ENCODE measurements at places on chromosomes 1 and 21.

- DNase-seq, result peak; percentile 89
Observed at GRCh38 chr21:14533499-14534428, 12.4 kb downstream of the SAMSN1 start.

GRCh38 chr1:223670458-223671159 is 5.1 kb upstream of the CAPN8 start:
- peak; percentile 14 for DNase-seq

- DNase-seq, result no peak
Observed at GRCh38 chr21:33075596-33076195, 5.8 kb downstream of the OLIG1 start.

GRCh38 chr1:9057851-9058250 is 11.6 kb downstream of the SLC2A5 start:
- DNase-seq, result no peak

DNA sequence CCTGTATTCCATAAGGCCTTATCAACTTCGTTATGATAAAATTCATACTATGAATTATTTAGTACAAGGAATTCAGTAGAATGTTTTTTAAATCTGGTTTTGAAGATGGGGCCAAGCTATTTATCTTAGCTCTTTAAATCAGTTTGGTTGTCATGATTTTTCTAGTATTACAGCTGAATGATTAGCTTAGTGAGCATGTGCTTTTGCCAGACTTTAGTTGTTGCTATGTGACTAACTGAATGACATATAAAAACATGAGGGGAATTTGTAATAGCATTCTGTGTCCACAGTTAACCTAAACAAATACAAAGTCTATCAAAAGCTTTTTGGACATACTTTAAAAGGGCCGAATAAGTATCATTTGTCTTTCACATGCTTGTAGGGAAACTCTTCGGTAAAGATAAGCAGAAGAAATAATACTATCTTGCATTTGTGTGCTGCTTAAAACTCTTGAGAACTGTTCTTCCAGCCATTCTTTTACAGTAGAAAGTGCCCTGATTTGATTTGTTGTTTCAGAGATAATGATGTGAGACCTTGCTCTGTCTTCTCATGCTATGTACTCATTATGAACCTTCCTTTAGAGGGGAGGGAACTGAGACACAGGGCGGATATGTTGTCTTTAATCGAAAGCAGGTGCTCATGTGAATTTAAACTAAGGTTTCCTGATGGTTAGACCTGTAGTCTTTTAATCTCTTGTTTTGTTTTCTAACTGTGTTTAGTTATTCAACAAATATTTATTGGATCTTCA is 18.8 kb downstream of the NEK7 start:
- DNase-seq, result peak; percentile 56

GRCh38 chr1:241229216-241229615 is 127.8 kb downstream of the RGS7 start:
- DNase-seq, result no peak

- DNase-seq, result no peak
Observed at GRCh38 chr1:47847763-47848162, 149.4 kb downstream of the TRABD2B start.

DNA sequence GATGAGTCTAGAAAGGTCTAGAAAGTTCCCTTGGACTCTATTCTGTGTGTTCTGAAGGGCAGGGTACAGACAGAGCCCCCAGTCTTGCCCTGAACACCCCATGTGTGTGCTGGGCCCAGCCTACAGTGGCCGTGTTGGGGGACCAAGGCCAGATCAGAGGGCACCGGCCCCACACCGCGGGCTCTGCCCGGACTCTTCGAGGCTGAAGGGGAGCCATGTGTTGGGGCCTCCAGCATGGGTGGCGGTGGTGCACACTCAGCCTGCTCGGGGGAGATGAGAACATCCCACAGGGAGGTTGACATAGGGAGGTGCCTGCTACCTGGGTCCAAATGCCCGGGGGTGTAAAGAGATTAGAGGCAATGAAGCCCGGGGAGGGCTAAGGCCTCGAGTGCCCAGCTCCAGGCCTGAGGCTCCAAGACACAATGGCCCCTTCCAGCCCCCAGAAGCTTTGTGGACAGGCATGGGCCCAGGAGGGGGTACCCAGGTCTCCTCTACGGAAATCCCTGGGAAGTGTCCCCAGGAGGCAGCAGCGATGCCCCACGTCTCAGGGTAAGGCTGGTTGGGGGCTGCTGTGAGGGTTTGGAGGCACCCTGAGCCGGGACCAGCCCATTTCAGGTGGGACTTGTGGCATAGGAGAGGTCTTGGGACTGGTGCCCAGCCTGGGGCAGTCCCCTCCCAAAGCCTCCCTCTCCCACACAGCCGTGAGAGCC is 12.1 kb downstream of the ARHGEF16 start:
- DNase-seq, result no peak

- DNase-seq, result no peak
Observed at GRCh38 chr1:115830963-115831362, 10.0 kb downstream of the NHLH2 start.

DNA sequence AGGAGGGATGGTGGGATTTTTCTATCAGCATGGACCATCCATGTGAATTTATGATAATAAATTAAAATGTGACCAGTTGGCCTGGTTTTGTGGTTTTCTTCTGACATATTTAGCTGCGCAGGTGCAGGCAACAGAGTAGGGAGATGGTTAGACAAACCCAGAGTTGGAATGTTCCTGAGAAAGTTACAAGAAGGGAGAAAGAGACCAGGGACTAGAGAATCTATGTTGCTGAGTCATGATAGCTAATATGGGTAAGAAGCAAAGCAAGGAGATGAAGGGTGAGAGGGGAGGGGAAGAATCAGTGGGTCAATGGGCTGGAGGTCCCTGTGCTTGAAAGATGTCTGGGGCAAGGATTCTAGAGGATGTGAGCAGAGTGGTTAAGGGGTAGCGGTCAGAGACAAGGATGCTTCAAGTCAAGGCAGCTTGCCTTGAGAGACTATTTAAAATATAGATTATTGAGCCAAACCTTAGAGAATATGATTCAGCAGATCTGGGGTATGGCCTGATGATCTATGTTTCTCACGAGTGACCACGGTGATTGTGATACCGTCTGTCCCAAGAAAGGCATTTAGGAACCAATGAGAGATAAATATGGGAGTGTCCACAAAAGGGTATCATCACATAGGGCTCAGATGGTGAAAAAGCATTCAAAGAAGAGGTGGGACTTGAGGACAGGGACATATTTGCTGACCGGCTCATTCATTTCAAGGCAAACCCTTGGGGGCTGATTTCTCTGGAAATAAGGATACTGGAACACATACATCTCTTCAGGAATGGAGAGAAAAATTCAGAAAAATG is 219.7 kb upstream of the PLD5 start:
- no peak for DNase-seq

DNA sequence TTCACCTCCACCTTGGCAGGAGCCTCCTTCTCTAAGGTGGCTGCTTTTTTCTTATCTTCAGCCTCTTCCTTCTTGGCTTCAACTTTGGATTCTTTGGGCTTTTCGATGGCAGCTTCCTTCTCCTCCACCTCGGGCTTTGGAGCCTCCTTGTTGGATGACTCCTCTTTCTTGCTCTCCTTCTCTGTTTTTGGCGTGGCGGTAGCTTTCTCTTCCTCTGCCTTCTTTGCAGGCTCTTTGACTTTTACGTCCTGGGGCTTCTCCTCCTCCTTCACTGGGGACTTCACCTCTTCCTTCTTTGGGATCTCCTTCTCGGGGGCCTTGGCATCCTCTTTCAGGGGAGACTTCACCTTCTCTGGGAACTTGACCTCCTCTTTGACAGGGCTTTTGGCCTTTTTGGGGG is 13.9 kb upstream of the CD2 start:
- no peak for DNase-seq

DNA sequence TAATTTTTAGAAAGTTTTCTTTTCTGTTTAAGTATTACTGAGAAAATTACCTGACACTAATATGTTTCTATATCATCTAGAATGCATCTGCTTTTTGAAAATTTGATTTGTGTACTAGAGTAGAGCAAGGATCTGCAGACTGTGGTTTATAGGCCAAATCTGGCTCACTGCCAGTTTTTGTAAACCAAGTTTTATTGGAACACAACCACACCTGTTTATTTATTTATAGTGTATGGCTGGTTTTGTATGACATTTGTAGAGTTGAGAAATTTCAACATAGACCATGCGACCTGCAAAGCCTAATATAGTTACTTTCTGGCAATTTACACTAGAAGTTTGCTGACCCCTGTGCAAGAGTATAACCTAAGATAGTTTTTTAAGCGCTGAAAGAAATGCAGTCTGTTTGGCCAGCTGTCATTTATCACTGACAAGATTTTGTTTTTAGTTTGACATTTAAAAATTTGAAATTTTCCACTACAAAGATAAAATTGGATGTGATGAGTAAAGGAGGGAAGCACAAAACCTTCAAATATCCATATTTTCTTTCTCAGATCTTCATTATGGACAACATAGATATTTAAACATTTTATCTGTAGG is 36.1 kb upstream of the CACYBP start:
- peak; percentile 43 for DNase-seq

- DNase-seq, result no peak
Observed at GRCh38 chr1:187696073-187696472, 867.3 kb downstream of the PLA2G4A start.

DNA sequence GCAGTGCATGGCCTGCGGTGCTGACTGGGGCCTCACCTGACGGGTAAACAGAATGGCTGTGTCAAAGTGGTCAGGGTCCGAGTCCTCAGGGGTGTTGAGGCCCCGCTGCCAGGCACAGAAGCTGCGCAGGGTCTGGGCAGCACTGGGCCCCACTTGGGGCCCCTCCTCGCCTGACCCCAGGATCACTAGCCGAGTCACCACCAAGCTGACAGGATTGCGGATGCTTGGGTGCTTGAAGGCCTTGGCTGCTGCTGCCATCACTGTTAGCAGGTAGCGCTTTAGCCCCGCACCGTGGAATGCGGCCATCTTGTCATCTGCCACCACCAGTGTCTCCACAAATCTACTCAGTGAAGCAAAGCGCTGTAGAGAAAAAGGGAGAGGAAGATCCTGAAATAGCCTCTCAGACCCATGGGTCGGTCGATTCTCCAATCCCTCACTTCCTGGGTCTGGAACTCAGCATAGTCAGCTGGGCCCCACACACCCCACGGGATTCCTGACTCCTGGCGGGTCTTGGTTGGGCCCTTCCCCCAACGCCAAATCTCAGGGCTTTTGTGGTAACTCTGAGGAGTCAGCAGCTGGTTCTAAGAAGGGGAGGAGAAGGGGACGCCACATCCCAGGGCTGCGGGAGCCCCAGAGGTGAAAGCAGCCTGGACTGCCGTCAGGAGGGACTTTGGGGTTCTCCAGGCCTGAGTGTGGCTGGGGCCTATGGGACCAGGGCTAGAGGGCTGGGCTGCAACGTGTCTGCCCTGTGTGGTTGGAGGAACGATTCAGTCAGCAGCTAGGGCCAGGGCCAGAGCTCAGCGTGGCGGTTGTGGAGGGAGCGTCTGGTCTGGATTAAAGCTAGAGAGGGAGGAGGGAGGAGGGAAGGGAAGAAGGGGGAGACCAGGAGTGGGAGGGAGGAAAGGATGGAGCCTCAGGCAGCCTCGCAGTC is 2.1 kb downstream of the ADAMTS4 start:
- no peak for DNase-seq

DNA sequence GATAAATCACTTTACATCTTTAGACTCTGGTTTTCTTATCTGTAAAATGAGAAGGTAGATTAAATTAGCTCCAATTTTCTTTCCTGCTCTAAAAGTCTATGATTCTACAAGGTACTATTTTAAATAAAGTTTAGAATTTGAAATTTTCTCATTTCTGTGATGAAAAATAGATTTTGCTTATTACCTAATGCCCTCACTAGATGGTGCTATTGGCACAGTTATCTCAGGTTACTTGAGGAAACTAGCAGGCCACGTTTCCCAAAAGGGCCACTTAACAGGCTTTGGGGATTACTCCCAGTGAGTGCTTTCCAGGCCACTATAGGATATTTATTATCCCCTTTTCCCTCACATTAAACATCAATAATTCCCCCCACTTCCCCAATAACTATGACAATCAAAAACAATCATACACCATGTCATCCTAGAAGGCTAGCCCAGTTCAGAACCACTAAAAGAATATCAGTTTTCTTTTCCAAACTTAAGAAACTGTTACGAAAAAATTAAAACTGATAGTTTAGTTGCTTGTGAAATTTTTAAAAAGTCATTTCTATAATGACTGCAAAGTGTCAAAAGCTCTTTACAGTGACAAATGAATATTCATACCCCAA is 30.6 kb downstream of the OMA1 start:
- DNase-seq, result peak; percentile 69

DNA sequence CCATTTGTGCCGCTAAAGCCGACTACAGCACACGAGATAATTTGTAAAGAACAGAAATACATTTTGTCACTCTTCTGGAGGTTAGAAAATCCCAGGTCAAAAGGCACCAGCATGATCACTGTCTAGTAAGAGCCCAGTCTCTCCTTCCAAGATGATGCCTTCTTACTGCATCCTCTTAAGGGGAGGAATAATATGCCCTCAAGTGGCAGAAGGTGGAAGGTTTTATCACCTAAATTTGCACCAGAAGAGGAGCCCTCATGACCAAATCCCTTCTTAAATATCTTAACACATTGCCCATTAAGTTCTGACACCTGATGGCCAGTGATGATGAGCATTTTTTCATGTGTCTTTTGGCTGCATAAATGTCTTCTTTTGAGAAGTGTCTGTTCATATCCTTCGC is 326.7 kb upstream of the RGS18 start:
- no peak for DNase-seq

DNA sequence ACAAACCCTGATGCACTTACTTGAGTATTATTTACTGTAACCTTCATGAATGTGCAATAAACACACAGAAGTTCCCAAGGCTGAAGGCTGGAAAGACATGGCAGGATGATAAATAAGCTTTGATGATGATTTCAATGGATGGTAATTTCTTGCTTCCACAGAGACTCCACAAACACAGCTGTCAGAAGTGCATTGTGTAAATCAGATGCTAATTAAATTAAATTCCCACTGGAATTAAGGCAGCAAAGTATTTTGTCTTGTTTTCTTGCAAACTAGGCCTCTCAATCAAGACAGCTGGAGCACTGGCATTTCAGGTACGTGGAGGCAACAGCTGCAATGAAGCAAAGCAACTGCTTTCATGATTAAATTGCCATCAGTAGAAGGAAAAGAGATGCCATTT is 24.1 kb downstream of the FAM177B start:
- DNase-seq, result no peak

- no peak for DNase-seq
Observed at GRCh38 chr21:31364253-31364945, 20.3 kb upstream of the TIAM1 start.

- no peak for DNase-seq
Observed at GRCh38 chr21:46181953-46182547, 2.2 kb downstream of the SPATC1L start.

GRCh38 chr1:207084701-207085180 is 3.9 kb upstream of the C4BPB start:
- peak; percentile 67 for DNase-seq

- DNase-seq, result no peak
Observed at GRCh38 chr1:174289644-174290310, 130.5 kb downstream of the RABGAP1L start.

GRCh38 chr1:154736841-154737240 is 128.9 kb upstream of the ADAR start:
- no peak for DNase-seq

All from CD4-positive, alpha-beta T cell treated with Interleukin-2 at 100 ng/mL for 4 hours (primary cell).